Mucosa of gallbladder (tissue), 1 donor: ENCODE measurements at places on chromosomes 7 and 10.

DNA sequence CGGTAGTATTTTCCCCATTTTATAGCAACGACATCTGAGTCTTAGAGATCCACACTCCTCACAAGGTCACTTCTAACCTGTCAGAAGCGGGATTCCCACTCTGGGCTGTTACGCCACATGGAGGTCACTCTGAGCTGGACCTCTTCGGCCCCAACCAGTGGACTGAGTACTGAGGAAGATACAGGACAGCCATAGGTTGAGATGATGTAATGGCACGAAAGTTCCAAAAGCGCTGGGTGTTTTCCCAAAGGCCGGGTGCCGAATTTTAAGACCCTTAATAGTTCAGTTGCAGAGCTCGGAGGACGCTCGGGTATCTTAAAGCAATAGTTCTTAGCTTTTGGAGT is 699 bp downstream of the GHITM start:
- no peak for DNase-seq

DNA sequence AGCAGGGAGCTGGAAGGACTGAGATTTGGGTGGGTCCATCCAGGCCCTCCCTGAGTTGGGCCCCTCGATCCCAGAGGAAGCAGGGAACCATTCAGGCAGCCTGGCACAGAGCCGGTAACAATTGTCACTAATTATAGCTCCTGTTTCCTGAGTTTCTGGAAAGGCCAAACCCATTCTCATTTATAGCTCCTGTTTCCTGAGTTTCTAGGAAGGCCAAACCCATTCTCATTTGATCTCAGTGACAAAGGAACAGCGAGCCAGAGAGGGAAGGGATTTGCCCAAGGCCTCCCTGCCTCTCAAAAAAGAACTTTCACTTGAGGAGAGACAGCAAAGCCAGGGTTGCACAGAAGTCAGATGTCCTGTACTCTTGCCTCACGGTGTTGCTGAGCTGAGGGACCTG is 521.9 kb downstream of the TYW1 start:
- DNase-seq = no peak

DNA sequence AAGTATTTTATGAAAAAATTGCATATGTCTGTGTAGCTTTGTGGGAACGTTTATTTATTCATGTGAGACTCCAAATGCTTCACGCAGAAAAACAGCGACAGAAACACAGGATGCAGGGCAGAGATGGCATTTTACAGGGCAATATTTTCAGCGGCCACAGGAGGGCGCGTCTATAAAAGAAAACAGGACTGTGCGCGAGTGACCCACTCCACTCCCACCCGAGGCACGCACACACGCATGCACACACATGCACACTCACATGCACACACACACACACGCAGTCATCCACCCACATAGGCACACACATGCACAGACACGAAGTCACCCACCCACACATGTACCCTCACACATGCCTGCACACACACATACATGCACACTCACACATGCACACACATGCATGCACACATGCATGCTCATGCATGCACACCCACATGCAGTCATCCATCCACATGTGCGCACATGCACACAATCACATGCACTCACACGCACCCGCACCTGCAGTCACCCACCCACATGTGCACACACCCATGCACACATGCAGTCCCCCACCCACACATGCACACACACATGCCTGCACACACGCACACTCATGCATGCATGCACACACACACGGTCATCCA is 96.3 kb downstream of the DNAJB6 start:
- DNase-seq = peak; percentile 41

- DNase-seq = peak; percentile 25
Measured at GRCh38 chr7:80922253-80923049, 3.6 kb upstream of the SEMA3C start.
